ENCODE measurements at places on chromosomes 2 and 18.

DNA sequence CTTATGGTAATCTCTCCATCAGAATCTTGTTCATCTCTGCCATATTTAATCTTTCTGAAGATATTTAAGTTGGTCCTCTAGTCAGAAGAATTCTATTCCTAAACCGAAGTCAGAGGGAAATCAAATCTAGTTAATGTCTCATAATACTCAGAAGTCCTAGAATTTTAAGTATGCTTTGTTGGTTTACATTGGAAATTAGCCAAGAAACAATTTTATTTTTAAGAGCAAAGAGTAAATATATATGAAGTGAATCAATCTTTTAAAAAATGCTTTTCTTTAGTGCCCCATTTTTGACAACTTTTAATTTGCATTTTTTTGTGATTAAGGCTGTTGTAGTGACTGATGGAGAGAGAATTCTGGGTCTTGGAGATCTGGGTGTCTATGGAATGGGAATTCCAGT, 38.1 kb downstream of the ME2 start:
- no peak for DNase-seq

- no peak for DNase-seq
Observed at GRCh38 chr2:107108556-107108955, 222.6 kb upstream of the ST6GAL2 start.

GRCh38 chr2:210562091-210562490, 5.7 kb downstream of the CPS1 start:
- no peak for DNase-seq

- DNase-seq: no peak
Observed at GRCh38 chr2:206512999-206513398, 69.7 kb downstream of the ADAM23 start.

Measured in NCI-H2029 (cell line).